WTC11 (cell line): ENCODE measurements at places on chromosomes 4 and X. TPM values are rescaled to one million over a fixed set of nuclear protein-coding genes. Genes with fewer than 3 reads are reported as not detected.

Gene SLC25A4
- 40.2 to 44.6 TPM (median 43.9 TPM) in 3 replicates for total RNA-seq

Gene PYURF
- 40.9 to 45.3 TPM (median 43.6 TPM) in 3 replicates for total RNA-seq

Gene DIPK2B
- not detected in 3 replicates for total RNA-seq

Gene CYLC1
- not detected in 3 replicates for total RNA-seq

Gene C4orf36
- total RNA-seq = 0.73 to 1.5 TPM (median 0.79 TPM) in 3 replicates

Gene HELT
- total RNA-seq = 0.28 TPM in 1 of 3 replicates, not detected in the others

Gene CABS1
- total RNA-seq = not detected in 3 replicates

Gene GPR82
- not detected in 3 replicates for total RNA-seq

Gene NOX1
- not detected in 3 replicates for total RNA-seq

Gene RAPGEF2
- total RNA-seq = 32.3 to 40.6 TPM (median 33.4 TPM) in 3 replicates

Gene CT45A3
- not detected in 3 replicates for total RNA-seq

Gene DCAF4L1
- 0.09 to 0.31 TPM (median 0.14 TPM) in 3 replicates for total RNA-seq

Gene FAM53A
- 2.9 to 5.2 TPM (median 5.1 TPM) in 3 replicates for total RNA-seq

Gene P2RY4
- total RNA-seq = 0.11 to 0.16 TPM in 2 of 3 replicates, not detected in the other

Gene MUC7
- total RNA-seq = not detected in 3 replicates

Gene GAGE12H
- not detected in 3 replicates for total RNA-seq

DNA sequence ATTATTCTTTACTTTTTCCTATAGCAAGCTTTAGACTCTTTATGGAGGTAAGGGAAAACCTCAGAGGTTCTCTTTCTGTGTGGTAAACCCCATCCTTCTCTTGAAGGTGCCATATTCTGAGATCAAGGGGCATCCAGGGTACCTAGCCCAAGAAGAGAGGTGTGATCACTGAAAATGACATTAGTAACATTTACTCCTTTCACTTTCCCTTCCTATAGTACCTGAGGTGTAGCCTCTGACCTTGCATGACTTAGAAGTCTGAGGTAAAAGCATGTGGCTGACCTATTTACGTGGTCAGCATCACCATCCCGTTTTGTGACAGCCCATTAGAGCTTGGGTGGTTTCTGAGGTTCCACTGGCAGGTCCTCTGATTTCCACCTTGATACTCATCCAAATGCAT lies 25.7 kb downstream of the SGMS2 start:
- no peak for DNase-seq

GRCh38 chr4:164304101-164304639 lies 449.8 kb upstream of the SMIM31 start:
- DNase-seq = no peak

GRCh38 chrX:121030083-121030482 lies 17.3 kb upstream of the GLUD2 start:
- DNase-seq = no peak

GRCh38 chrX:9538544-9539045 lies 73.7 kb downstream of the TBL1X start:
- DNase-seq = no peak

- no peak for DNase-seq
Observed at GRCh38 chr4:152577708-152578396, 42.0 kb upstream of the FBXW7 start.

DNA sequence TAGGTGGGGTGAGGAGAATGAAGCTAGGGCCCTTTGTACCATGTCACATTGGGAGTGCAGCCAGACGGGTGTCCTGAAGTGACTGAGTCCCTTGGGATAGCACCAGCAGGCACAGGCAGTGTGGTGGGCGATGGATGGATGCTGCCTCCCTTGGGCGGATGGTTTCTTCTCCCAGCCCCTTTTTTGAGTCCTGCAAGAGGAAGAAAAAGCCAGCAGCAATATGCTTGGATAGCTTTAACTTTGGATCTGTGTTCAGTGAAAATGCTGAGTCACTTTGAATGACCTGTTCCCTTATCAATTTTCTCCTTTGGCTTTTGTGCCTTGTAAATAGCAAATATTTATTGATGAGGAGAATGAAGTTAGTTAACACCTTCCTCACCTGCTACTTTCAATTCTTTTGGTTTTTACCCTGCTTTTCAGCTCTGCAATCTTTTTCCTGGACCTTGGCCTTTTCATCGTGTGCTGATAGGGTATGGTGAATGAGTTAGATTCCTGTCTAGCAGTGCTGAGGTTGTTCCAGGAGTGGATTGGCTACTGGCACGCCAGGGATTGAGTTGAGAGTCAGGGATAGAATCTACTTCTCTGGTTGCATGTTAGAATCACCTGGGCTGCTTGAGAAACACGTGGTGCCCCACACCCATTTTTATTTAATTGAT lies 10.2 kb downstream of the DCUN1D4 start:
- DNase-seq = no peak

- no peak for DNase-seq
Observed at GRCh38 chr4:91497892-91498291, 805.9 kb upstream of the GRID2 start.

DNA sequence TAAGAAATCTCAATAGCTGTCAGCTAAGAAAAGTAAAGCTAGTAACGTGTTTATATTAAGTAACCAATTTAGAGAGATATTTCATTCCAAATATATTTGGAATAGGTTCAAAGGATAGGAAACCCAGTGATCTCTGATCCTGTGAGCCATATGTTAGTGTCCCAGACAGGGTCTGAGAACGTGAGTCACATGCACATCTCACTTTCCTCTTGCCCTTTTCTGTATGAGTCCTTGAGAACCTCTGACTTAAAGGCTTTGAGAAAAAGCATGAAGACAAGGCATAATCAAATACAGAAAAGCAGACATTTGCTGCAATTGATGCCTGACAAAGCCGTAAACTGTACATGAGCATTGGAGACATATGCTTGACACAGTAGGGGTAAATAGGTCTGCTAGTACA lies 655.1 kb upstream of the ADGRL3 start:
- DNase-seq = no peak

GRCh38 chr4:121306931-121307330 lies 73.9 kb downstream of the QRFPR start:
- no peak for DNase-seq

- no peak for DNase-seq
Observed at GRCh38 chr4:56078866-56079265, 130.1 kb downstream of the CEP135 start.

DNA sequence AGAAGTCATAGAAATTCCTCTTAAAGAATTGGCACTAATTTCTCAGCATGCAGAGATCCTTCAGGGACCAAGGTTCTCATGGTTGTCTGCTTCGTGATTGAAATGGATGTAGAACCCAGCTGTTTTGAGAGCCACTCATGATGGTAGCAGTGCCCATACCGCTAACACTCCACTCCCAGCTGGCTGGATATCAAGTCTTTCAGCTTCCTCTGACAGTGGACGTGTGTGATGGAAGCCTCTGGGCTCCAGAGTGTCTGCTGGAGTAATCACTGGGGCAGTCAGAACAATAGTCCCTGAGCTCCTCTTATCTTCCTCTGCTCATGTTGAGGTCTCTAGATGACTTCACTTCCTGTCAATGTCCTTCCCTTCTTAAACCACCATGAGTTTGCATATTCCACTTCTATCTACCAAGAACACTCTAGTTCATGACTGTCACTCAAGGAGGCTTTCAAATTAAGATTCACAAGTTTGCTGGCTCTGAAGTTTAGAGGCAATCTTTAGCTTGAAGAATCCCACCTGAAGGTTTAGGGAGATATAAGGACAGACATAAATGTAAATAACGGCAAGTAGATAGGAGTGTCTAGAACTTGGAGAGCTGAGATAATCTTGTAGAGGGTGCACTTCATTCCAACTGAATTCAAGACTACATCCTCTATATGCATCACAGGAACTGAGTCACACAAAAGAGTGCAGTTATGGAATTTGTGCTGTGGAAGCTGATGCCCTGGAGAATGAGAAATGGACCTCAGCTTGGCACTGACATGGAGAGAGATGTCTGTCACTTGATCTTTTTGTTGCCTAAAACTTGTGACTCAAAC lies 64.5 kb upstream of the WDR1 start:
- DNase-seq = no peak

DNA sequence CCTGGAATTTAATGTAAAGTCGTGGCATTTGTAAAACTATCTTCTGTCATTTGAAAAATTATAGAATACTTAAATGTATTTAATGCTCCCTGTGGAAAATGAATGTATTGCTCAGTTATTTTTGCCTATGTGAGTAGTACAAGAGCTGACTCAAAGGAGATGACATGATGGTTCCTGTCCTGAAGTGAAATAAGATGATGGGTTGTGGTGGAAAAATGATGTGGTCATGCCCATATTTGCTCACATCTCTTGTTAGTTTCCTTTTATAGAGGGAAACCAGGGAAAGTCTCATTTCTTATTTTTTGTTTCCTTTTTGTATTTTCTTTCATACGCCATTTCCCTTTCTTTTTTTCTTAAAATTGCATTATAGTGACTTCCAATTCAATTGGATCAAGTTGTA lies 23.7 kb downstream of the PLS3 start:
- no peak for DNase-seq

GRCh38 chr4:169266661-169267060 lies 4.1 kb downstream of the SH3RF1 start:
- DNase-seq = no peak

DNA sequence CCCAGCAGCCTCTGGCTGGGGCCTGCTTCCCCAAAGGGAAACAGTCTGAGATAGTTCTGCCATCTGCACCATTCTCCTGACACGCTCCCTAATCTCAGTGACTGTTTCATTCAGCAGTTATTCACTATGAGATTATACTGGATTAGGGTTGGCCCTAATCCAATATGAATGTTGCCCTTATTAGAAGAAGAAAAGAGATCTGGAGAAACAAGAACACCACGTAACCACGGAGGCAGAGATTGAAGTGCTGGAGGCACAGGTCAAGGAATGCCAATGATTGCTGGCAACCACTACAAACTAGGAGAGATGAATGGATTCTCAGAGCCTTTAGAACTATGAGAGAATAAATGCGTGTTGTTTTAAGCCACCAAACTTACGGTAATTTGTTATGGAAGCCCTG lies 7.4 kb downstream of the ACOX3 start:
- no peak for DNase-seq

DNA sequence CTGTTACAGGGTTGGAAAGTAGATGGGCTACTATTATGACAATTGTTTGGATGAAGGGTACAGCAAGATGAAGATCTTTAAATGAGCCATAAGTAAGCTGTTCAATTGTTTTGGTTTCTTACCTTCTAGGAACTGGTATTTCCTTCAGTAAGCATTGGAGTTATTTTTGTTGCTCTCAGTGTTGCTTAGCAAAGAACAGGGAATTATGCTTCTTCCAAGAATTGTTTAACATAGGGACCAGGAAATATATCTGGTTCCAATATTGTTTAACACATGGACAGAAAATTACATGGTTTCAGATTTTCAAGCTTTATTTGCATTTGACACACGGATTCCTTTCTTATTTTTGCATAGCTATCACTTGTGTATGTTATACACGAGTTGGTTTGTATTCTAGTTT lies 1999.0 kb downstream of the ARAP2 start:
- DNase-seq = no peak

DNA sequence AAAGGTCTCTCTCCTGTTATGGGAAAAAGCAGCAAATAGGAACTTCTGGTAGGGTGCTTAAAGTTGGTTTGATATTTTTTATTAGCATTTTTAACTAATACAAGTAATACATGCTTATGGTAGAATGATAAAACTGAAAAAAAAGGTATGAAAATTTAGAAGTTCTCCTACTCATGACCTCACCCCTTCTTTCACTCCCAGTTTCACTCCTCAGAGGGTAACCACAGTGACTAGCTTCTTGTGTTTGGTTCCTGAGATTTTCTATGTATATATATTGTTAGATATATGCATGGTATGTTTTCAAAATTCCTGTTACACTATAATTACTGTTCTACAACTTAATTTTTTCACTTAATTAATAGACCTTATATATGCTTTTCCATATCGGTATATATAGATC lies 66.5 kb downstream of the AR start:
- no peak for DNase-seq

DNA sequence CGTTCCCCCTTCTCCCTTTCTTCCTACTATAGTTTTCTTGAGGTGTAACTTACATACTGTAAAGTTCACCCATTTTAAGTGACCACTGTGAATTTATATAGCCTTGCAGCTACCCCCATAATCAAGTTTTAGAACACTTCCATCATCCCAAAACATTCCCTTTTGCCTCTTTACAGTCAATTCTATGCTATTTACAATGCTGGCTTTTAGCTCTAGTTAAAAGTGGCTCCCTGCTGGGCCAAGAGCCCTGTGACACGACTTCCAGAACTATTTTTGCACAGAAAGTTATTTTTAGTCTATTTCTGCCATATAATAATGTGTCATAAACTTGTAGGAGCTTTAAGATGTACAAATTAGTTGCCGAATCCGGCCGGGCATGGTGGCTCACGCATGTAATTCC lies 26.9 kb downstream of the MAP7D2 start:
- no peak for DNase-seq

DNA sequence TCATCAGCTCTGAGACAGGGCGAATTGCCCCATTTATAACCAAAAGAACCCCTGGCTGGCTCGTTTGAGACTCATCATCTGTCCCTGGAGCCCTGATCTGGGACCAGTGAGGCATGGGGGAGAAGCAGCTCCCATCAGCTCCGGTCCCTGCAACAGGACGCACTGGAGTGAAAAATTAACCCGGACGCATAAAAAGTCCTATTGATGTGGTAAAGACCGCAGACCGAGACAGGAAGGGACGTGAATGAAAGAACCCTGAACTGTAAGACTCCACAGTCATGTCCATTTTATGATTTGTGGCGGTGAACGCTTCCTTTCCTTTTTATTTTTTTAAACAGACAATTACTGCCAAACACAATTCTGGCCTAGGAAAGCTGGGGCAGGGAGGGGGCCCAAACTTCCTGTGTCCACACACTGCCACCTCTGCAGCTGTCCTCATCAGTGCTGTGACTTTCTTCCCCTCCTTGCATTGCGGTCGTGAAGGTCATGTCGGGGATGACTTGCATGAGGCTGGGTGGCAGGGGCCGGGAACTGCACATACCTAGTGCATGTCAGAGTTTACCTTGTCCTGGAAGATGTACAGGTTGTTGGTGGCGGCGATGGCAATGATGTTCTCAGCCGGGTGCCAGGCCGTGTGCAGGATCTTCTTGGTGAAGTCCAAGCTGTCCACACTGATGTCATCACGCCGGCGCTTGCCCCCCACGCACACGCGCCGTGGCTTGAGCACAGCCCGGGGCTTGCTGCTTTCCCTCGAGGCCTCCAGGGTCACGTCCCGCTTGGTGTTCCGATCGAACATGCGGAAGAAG lies 53.3 kb downstream of the WFS1 start:
- no peak for DNase-seq

GRCh38 chr4:102420563-102421398 lies 75.5 kb upstream of the SLC39A8 start:
- no peak for DNase-seq

DNA sequence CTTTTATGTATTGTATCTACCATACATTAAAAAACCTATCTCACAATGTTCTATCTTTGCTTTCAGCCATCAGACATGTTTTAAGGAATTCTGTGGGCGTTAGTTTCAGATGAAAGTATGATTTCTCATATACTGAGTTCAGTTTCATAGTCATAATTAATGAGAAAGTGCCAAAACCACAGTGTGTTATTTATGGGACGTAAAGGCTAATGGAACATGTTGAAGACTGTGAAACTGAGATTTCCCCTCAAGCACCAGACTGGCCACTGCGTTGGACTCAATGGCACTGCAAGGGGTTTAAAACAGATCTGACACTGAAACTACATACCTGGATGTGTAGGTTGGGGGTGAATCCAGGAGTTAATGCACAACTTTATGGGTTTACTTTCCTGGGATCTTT lies 32.0 kb downstream of the F8 start:
- DNase-seq = no peak

- no peak for DNase-seq
Observed at GRCh38 chr4:70632028-70632427, 3.5 kb downstream of the ENAM start.

GRCh38 chr4:145217349-145217748 lies 37.0 kb upstream of the OTUD4 start:
- DNase-seq = no peak

- no peak for DNase-seq
Observed at GRCh38 chr4:85081196-85081595, 114.7 kb upstream of the WDFY3 start.
